Astrocyte of the hippocampus (primary cell): ENCODE measurements at places on chromosomes 3 and 15.

DNA sequence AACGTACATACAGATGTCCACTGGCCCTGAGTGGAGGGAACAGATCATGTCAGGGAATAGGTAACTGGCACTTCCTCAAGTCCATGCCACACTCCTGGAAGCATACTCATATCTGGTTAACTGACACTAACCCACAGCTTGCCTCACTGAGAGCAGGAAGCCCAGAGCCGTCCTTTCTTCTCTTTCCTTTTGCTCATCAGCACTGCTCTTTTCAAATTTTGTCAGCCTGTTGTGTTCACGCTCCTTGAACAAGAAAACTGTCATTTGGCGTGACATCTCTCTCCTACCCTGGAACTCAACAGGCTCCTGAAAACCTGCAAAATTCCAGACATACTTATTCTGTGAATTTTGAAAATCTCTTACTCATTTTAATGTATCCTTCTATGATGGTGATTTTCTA is 360.2 kb downstream of the MAGI1 start:
- DNase-seq = no peak

- no peak for DNase-seq
Measured at GRCh38 chr3:65020281-65021160, 332.7 kb upstream of the ADAMTS9 start.

DNA sequence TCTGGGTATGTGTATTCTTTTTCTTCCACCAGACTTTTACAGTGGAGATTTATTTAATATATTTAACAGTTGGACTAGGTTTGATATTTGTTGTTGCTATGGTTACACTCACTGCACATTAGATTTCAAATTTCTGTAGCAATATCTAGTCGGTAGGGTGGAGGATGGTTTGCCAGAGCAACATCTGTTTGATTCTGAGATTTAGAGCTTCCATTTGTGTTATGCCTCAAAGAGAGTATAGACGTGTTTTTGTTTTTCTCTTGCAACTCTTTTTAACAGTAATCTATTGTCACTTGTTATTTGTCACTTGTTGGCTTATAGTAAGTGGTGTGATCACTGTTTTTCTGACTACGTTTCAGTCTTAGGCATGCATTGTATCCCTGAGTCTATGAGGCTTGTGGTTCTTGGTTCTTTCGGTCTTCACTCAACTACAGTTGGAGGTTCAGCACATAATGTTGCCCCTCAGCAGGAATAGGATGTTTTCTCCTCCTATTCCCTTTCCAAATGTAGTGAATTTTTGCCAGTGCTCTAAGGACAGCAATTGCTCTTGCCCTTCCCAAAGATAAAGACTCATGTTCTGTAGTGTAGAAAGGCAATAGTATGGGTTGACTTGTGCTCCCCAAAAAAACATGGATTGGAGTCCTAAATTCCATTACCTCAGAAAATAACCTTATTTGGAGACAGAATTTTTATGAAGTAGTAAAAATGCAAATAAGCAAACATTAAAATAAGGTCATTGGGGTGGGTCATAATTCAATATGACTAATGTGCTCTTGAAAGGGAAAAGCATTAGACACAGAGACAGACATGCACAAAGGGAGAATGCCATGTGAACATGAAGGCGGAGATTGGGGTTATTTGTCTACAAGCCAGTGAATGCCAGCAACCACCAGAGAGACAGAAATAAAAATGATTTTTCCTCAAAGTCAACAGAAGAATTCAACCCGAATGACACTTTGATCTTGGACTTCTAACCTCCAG is 692.1 kb downstream of the DIPK2A start:
- DNase-seq = no peak

GRCh38 chr3:132784502-132785025 is 62.4 kb upstream of the NPHP3 start:
- DNase-seq = peak; percentile 19

DNA sequence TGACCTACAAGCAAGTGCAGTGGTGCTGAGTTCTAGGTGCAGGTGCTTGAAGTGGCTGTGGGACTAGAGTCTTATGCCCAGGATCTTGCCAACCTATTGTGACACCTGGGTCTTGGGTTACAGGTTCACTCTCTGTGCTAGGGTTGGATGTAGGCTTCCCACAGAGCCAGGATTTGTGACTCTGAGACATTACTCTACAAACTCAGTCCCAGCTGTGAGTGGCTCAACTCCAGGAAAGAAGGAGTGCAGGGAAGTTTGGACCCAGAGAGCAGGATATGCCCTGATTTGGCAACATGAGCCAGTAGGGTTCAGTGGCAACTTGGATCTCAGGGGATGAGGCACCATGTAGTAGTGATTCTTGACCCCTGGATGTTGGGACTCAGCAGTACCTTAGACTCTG is 182.2 kb downstream of the LPP start:
- DNase-seq = no peak

GRCh38 chr15:94921936-94922335 is 690.6 kb downstream of the MCTP2 start:
- no peak for DNase-seq

DNA sequence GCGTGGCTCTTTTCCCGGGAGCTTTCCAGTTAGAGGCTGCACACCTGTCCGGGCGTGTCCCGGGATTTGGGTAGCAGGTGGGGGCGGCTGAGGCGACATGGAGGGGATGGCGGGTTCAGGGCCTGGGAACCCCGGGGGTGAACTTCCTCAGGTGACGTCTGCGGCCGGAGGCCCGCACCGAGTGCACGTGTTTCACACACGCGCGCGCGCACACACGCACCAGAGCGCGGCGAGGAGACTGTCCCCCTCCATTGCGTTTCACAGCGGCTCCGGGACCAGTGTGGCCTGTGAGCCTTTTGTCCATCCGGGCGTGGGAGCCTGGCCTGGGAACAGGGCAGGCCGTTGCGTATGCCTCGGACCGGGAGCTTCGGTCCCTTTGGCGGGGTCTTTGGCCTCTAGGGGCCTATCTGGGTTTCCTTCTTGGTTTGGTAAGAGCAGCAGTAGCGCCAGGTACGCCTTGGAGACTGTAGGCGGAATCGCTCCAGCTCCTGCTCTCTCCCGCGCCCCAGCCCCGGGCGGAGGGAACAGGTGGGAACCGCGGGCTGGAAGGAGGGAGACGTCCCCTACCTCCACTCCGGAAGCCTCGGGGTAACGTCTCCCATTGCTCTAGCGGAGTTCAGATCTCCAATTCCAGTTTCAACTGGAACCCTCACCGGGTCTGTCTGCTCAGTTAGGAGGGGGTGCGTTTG is 220.0 kb downstream of the MEIS2 start:
- DNase-seq = no peak

DNA sequence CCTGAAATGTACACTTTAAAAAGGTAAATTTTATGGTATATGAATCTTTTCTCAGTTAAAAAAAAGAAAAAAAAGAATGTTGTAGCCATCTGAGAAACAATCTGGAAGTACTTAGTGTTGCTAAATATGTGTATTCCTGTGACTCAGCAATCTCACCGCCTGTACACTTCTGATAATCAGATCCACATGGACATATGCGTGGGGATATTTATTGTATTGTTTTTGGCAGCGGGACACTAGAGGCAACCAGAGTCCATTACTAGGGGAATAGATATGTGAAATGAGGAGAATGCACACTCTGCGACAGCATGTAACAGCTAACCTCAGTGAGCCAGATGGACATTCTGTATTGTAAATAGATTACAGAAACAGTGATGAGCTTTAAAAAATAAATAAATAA is 65.4 kb downstream of the AQP9 start:
- DNase-seq = peak; percentile 49

DNA sequence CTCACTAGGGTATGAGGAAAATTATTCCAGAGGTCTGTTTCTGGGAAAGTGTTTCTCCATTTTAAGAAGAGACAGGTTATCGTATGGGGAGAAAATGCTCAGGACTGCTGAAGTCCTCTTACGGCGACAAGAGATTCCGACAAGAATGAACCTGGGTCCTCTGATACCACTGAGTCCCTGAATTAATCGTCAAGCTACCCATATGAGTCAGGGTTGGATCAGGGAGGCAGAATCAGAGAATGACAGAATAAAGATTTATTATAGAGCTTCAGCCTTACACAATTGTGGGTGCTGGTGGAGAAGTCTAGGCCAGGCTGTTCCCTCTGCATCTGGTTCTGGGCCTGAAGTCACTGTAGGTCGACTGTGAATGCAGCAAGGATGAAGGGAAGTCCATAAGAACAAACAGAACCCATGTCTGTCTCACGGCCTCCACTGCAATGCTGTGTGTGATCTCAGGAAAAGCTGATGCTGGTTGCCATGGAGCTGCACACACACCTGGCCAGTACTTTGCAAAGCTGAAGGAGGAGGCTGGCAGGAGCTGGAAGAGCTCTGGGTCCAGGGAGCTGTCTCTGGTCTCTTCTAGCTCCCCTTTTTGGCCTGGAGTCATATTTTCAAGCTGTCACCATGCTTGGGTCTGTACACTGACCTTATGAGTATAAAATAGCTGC is 83.9 kb downstream of the HHLA2 start:
- DNase-seq = no peak

- no peak for DNase-seq
Measured at GRCh38 chr3:50136714-50137405, 18.3 kb upstream of the SEMA3F start.

DNA sequence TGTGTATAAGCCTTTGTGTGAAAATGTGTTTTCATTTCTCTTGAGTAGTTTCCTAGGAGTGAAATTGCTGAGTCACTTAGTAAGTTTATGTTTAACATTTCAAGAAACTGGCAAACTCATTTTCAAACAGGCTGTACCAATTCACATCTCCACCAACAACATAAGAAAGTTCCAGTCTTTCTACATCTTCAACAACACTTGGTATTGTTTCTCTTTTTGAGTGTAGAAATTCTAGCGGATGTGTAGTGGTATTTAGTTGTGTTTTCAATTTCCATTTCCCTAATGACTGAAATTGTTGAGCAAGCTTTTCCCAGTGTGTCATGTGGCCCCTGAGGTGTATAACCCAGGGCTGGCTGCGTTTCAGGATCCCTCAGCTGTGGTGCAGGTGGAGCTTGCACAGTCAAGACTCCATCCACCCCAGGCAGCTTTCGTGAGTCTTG is 258.5 kb downstream of the PDCD6IP start:
- DNase-seq = no peak

DNA sequence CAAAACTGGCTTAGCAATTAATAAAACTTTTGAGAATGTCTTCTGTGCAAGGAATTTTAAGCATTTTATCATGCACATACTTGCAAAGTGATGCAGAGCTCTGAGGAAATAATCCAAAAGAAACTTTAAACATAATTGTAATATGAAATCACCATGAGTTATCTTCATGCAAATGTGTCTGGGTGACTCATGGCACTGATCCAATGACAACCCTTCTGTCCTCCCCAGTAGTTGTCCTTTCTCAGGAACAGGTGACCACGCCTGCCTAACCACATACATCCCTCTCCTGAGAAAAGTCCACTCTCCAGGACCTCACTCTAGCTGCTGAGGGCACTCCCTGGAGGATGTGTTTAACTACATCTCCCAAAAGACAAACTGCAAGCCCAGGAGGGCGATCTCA is 530.6 kb upstream of the IL12A start:
- DNase-seq = peak; percentile 91

- DNase-seq = no peak
Measured at GRCh38 chr3:13880811-13881156, 913 bp upstream of the WNT7A start.

- no peak for DNase-seq
Measured at GRCh38 chr15:58519516-58519915, 87.7 kb downstream of the LIPC start.
